ENCODE measurements at places on chromosomes 2 and 18. TPM values are rescaled to one million over a fixed set of nuclear protein-coding genes. Genes with fewer than 3 reads are reported as not detected.

DNA sequence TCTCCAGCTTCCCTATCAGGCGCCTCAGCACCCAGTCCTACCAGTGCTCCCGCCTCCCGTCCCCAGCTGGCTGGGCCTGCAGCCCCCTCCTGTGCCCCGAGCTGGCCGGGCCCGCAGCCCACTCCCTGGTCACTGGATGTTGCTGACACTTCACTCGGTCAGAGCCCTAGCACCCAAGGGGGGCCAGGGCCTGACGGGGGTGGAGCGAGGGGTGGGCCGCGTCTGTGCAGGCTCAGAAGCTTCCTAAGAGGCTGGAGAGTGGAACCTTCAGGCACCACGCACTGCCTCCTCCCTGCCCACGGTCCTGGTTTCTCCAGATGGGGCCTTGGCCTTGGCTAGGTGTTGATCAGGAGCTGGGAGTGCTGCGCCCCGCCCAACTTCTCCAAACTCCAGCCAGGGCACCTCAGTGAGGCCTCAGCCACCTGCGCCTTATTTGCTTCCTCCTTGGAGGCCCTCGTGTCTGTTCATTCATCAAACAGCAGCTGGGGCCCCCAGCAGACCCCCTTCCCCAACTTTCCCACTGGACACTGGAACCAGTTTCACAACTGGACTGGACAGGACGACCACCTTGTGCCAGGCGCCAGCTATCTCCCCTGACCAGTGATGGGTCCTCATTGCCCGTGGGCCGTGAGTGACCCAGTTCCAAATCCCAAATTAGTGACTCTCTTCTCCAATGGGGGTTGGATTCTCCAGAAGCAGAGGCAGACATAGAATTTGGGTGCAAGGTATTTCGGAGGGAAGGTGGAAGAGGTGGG is 16.7 kb downstream of the CAPN10 start:
- peak; percentile 72 for DNase-seq

GRCh38 chr2:112683550-112684414 is 37.0 kb upstream of the NT5DC4 start:
- DNase-seq: no peak

- no peak for DNase-seq
These were observed 41.6 kb downstream of the GCA start for GRCh38 chr2:162385536-162385935.

OSBPL6 gene
- 22.4 TPM for total RNA-seq

CDCA7 gene
- 5.4 TPM for total RNA-seq

YES1 gene
- total RNA-seq: 133 TPM

- no peak for DNase-seq
These were observed 133.4 kb upstream of the NABP1 start for GRCh38 chr2:191544461-191545062.

AQP12B gene
- not detected for total RNA-seq

ZNF521 gene
- 6.4 TPM for total RNA-seq

DNA sequence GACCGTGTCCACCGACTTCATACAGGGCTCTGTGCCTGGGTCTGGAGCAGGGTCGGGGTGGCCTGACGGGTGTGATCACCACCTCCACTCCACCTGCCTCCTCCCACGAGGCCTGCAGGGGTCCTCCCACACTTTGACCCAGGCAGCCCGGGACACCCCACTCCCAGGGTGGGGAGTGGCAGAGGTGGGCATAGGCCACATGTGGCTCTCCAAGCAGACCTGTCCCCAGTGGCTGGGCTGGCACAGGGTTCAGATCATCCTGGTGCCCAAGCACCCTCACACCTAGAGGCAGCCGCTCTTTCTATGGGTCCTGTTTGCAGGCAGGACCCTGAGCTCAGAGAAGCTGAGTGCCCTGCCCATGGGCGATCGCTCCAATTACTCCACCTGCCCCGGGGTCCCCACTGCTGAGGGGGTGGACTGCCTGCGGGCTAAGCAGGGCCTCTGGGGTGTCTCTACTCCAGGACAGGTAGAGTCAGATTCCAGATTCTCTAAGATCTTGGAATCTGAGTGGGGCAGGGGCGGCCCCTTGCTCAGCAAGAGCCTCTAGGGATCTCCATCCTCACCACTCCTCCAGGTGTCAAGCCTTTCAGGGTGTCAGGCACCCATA is 1.4 kb downstream of the NEURL3 start:
- DNase-seq: peak; percentile 74

LIPG gene
- 1.9 TPM for total RNA-seq

ZEB2 gene
- total RNA-seq: 38.8 TPM

GRCh38 chr2:222982010-222982908 is 69.7 kb upstream of the KCNE4 start:
- DNase-seq: no peak

DNA sequence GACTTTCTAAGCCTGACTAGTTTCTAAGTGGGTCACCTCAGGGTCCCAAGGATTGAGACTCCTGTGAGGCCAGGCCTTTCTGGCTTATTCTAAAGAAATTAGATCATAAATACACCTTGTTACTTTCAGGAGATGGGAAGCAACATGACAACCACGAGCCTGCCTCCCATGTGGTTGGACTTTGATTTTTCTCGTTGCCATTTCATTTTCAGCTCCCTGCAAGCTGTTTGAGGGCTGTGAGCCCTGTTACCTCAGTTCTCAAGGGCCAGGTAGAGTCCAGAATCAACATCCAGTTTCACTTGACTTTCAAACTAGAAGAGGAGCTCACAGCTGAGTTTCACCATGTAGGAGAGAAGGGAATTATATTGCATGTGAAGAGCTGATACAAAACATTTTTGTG is 159.8 kb upstream of the BCL2L11 start:
- DNase-seq: no peak

DNA sequence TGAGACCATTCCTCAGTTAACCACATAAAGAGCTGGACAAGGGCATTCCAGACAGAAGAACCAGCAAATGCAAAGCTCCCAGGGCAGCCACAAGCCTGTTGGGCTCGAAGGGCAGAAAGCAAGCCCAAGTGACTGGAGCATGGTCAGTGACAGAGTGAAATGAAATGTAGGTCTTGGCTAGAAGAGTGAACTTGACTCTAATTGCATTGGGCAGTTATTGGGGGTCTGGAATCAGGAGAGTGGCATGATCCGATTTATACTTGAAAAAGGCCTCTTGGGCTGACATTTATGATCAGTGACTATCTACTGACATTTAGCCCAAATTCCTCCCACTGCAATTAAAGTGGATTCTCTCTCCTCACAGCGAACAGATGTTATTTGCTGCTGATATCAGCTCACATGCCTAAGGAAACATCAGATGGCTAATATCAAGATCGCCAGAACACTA is 152.5 kb upstream of the KLF7 start:
- DNase-seq: no peak

- DNase-seq: no peak
These were observed 153.3 kb upstream of the RBMS1 start for GRCh38 chr2:160646684-160647444.

DNA sequence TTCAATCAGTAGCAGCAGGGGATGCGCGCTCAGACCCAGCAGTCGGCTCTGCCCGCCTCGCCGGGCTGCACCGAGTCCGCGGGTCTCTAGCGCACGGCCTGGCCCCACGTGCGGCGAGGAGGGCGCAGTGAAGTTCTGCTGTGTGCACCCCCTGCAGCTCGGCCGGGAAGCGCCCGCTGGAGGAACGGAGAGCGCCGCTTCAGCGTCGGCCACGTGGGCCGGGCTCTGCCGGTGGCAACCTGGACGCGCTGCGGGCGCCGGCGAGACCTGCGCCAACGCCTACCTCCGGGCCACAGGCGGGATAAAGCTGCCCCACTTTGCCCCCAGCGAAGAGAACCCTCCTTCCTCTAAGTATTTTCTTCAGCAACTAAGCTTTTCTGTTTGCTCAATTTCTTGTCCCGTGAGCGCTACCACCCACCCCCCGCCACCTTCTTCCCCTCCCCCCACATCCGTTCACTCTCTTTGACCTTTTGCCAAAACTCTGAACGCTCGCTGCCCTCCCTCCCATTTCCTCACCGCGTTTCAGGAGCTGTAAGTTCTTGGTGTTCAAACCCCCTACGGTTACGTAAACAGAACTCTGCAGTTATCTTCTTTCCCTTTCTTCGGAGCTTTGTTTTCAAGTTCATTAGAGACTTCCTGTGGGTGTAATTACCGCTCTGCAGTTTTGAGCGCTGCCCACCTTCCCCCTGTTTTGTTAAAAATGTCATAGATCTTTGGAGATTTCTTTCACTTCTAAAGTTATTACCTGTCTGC is 42.6 kb upstream of the EDAR start:
- peak; percentile 85 for DNase-seq

DNA sequence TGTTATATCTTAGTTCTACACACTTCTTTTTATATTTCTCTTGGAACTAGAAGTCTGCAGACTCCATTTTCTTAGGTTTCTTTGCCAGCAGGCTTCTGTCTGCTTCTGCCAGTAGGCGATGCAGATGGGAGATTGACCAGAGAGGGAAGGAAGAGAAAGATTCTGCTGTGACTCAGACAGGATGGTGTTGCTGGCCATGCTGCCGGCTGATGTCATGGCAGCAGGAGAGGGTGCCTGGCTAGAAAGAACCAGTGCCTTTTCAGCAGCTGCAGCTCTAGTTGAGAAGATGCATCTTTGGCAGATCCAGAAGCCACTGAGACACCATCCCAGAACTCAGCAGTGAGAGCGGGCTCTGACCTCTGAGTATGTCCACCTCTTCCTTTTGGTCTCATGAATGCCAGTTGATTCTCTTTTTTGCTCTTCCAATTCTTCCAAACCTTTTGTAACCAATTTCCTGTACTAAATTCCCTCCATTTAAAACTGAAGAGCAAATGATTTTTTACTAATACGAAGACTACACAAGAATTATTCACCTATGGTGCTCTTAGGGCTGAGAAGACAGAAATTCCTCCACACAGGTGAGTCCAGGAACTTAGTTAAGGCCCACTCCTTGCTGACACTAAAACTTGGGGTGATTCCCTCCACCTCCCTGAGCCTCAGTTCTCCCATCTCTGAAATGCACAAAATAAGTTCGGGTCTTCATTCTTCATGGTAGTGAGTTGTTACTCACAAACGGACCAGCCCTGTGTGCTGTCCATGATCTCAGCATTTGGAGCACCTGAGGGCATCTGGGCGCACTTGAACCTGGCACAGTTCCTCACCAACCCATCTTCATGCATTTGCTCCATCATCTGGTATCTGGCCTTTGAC is 200.7 kb downstream of the MYCN start:
- no peak for DNase-seq

- DNase-seq: no peak
These were observed 164.3 kb upstream of the PGAP1 start for GRCh38 chr2:197090742-197091367.

DNA sequence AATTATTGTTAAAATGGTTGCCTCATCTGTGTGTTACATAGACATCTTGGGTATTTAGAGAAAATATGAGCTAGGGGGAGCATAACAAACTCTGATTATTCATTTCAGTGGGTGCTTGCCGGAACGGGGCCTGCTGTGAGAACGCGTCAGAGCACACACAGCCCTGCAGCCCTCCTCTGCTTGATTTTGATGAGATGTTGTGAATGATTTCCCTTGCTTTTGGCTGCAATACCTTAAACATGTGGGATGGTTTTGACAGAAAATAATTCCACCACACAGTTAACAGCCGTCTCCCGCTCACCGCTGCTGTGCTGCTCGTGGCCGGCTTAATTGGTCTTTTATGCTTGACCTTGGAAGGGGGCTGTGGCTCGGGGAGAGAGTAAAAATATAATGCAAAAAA is 49.9 kb upstream of the TXNDC2 start:
- DNase-seq: no peak

DNA sequence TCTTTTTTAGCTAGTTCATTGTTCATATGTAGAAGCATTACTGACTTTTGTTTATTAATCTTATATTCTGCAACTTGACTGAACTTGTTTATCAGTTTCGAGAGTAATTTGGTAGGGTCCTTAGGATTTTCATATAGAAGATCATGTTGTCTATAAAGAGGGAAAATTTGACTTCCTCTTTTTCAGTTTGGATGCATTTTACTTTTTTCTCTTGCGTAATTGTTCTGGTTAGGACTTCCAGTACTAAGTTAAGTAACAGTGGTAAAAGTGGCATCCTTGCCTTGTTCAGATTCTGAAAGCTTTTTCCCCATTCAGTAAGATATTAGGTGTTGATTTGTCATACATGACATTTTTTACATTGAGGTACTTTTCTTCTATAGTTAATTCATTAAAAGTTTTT is 726.0 kb downstream of the KCNJ3 start:
- DNase-seq: no peak

GRCh38 chr2:240151477-240152031 is 11.1 kb upstream of the OTOS start:
- no peak for DNase-seq

GRCh38 chr2:39725401-39725800 is 53.7 kb downstream of the THUMPD2 start:
- DNase-seq: no peak

DNA sequence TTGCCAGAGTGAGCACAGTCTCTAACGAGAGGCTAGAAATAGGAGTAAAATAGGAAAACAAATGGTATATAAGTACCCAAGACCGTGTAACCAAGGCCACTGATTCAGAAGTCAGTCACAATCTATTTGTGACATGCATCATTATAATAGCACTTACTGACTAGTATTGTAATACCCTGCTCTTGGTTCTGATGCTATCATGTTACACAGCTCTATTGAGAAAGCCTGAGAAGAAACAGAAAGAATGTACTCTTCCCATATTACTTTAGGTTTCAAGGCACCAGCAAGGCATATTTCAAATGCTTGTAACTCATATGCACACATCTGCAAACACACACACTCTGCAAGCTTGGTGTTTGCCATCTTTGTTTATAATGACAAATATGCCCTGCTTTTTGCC is 746.4 kb downstream of the SLC4A3 start:
- no peak for DNase-seq

DNA sequence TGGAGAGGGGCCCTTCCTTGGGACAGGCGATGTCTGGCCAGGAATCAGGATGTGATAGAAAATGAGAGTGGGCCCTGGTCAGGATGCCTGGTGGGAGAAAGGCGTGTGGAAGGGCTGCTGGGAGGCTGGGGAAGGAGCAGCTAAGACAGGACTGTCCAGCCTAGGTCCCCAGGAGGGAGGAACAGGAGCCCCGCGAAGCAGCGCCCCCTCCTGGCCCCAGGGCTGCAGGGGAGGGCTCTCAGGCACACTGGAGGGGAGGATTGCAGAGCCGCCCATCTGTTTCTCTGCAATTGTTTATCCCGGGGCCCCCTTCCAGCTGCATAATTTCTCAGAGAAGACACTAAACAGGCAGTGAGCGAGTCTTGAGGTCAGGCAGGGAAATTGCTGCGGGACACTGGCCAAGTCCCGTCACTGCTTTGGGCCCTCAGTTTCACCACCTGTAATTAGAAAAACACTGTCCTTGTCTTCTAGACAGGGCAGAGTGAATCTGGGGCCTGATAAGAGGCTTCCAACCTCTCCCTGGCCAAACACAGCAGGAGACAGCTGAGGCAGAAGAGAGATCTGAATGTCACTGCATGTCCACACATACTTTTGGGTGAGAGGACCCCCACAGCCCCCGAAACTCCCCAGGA is 3.9 kb upstream of the NPPC start:
- DNase-seq: no peak

DNA sequence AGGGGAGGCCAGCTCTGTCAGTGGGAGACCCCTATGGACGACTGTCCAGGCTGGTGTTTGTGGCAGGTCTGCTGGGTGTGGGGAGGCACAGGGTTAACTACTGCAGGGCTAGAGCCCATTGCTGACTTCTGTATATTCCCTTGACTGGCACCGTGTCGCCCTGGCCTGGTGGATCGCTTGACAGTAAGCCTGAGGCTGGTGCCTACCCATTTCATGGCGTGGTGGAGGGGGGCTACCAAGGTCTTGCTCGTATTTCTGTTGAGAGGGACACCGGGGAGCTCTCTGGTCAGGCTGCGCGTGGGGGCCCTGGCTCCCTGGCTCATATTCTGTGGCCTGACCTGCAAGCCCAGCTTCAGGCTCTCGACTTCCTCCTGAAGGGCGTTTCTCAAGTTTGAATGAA is 119.7 kb downstream of the ACOXL start:
- no peak for DNase-seq

- DNase-seq: no peak
These were observed 266.9 kb upstream of the GULP1 start for GRCh38 chr2:188024811-188025210.

- DNase-seq: no peak
These were observed 40.9 kb downstream of the TCF4 start for GRCh38 chr18:55546851-55547704.

Data from lower leg skin (tissue), 4 donors.